ENCODE measurements at places on chromosomes 12 and 14.

DNA sequence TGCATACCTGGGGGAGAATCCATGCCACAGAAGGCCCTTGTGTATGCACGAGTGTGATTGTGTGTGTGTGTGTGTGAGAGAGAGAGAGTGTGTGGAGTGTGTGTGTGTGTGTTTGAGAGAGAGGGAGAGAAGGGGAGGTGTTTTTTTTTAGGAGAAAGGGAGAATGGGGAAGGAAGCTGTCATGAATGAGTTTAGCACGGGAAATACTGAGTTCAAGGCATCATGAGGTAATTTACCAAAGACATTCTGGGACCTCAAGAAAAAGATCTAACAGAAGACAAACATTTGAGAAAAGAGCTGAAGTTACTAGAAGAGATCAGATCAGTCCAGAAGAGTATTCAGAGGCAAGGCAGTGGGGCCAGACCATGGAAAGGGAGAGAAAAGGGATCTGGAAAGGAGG is 157.1 kb downstream of the TTC7B start:
- no peak for DNase-seq

- no peak for DNase-seq
Observed at GRCh38 chr12:43151441-43151981, 400.5 kb downstream of the ADAMTS20 start.

DNA sequence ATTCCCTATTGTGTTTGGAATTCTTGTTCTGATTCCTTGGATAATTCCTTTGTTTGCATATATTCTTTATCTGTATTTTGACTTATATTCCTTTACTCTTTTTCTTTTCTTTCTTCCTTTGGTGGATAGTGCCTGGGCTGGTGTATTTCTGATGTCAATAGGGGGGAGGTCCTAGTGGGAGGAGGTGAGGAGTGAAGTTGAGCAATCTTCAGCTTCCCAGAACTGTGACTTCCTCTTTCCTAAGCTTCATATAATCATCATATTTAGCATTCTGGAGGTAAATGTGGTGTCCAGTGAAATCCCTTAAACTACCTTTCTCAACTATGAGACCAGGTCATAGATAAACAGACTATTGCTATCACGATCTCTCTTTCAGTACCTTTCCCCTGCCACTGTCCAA is 29.6 kb upstream of the TBPL2 start:
- DNase-seq: no peak

DNA sequence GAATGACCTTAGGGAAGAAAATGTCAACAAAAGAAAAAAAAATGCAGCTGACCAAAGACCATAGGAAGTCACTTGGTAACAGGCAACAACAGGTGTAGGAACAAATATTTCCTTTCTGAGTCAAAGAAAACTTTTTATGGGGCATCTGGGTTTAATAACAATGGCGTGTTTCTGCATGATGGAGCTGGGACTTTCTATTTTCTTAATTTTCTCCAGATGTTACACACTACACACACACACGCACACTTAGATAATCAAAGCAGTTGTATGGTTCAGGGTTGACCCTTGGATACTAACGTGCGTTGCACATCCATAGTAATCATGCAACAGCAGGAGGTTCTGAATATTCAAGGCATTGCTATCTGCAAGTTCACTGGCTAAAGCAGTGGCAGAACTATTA is 47.9 kb upstream of the NTF3 start:
- no peak for DNase-seq

DNA sequence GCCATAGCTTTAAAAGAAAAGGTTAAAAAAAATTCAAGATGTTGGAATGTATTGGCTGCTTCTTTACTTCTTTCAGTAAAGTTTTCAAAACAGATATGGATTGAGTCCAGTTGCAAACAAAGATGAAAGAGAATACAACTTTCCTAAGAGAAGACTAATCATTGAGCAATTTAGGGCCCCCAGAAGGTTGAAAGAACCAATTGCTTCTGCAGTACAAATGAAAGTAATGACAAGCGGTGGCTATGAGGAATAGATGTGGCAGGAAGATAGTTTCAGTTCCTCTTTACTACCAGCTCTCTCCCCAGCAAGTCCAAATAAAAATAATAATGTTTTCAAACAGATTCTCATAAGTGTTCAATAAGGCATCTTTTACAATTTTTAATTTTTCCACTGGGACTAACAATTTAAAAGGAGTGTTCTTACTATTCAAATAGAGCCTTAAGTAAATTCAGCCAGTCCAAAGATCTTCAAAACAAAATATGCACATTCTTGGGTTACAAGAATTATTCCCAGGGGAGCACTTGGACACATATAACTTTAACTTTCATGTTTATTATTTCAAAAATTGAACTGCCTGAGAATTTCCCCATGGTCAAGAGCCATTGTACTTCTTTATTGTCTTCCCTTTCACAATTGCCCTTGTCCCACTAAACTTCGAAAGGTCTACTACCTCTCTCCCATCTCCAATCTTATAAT is 62.3 kb upstream of the PPP1R12A start:
- DNase-seq: no peak

DNA sequence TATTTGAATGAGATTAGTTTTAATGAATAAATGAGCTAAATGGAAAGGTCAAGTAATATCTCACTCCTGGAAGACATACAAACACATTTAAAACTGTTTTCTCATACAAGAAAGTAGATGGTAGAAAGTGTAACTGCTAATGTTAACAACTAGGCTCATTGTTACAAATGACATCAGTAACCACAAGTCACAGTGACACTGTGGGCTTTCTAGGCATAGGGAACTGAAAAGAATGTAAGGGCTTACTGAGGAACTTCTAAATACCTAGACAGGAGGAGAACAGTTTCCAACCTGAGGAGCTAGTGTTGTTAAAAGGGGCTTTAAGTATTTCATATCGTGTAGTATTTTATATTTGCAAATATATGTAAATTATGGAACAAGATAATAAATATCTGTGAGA is 17.5 kb upstream of the ERGIC2 start:
- DNase-seq: no peak

DNA sequence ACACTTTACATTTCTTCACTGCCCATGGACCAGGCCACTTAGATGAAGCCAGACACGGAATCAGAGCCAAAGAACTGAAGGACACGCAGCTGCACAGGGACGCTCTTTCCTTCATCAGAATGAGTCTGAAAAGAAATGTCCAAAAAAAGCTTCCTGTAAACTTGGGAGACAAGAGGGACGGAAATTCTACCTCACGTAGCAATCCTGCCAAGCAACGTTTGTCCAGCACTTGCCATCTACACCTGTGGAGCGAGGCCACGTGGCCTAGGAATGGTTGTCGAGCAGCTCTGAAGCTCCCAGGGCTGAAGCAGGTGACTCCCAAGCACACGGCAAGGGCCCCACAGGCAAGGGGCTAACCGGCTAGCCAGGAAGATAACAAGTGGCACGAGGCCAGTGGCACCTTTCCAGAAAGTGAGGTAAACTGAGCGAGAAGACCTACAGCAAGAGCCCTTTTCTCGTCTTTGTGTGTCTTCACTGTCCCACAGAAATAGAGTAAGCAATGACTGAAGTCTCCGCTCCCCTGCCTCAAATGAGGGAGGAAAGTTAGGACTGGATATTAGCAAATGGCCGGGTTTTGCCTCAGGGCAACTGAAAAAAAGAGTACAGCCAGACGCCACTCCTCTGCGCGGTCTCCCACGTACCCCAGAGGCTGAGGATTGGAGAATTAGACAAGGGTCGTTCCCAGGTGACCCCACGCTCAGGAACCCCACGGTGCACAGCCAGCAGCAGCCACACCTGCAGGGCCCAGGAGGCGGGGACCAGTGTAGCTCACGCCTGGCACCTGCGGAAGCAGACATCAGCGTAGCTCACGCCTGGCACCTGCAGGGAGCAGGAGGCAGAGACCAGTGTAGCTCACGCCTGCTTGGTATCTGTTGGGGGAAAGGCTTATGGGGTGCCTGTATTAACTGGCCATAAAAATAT is 7.7 kb downstream of the ZNF605 start:
- no peak for DNase-seq

GRCh38 chr12:118472940-118473339 is 96.6 kb downstream of the SUDS3 start:
- no peak for DNase-seq

- no peak for DNase-seq
Observed at GRCh38 chr12:108745641-108746040, 14.3 kb upstream of the CORO1C start.

DNA sequence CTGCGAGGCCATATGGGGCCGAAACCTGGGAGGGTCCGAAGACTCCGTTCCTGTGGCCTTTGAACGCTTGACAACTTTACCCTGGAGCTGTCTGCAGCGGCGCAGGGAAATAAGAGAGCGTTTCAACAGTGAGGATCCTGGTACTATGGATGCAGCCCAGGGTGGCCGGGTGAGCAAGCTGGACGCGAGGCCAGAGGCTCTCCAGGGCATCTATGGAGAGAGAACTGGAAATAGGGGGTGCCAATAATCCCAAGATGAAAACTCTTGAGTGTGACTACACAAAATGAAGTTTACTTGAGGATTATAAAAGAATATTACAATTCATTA is 1.1 kb upstream of the ABCC9 start:
- DNase-seq: no peak

GRCh38 chr12:50061171-50061570 is 3.8 kb downstream of the ASIC1 start:
- no peak for DNase-seq

DNA sequence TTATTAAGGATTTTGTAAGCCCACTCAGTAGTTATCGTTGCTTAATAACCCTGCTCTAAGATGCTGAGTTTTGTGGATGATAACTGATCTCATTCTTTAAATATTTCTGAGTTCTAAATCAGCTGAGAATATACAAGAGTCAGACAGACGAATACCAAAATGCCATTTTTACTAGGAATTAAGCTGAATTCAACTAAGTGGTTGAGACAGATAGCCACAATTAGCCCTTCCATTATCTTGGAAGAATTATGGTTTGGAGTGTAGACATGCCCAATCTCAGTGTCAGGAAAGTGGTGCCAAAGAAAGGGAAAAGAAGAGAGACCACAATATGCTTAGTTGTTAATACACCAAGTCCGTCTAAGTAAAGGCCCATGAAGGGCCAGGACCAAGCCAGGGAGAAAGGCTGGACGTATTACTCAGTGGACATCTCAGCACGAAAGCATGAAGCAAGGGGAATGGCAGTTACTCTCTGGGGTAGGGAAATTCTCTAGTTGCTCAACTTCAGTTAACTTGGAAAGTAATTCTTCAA is 58.6 kb downstream of the KCNA5 start:
- no peak for DNase-seq

DNA sequence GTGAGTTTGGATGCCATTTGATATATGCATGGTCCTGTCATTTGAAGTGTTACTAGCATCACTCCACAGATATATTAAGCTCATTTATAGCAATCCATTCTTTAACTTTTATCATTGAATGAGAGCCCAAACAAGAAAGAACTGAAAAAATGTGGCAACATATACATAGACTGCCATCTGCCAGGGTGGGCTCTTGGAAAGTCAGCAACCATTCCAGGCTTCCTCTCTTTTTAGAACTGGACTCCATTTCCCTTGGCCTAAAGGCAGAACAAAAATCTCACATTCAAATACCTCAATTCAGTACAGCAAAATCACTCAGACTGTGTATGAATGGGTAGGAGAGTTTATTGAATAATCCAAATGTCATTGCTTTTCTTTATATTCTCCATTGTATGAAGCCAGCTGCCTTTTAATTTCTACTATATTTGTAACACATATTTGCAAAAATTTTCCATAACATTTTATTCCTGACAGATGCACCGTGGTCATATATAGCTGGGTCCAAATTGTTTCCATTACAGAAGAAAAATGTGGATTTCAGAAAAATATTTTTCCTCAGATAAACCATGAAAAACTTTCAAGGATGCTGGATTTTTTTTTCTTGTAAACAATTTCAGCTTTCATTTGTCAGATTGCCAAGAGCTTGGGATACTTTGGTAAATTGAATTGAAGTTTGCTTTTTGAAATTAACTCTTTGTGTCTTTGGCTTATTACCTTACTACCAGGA is 1252.3 kb upstream of the SEL1L start:
- DNase-seq: no peak

DNA sequence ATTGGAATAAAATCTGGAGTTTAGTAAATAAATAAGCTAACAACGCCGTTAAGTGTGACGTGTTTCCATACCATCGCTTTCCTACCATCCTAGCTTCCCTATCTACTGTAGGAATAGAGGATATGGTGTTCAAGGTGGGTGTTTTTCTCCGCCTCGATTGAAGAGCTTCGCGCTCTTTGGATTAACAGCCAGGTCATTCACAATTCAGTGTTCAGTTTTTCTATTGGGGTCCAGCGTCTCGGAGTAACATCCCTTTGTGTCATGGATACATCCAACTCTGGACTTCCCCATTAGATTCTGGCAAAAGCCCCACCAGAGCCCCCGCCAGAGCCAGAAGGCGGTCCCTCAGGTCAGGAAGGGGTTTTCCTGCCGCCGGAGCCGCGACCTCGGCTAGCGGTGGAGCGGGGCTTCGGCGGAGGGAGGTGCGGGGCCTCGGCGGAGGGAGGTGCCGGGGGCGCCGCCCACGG is 1.2 kb upstream of the SRGAP1 start:
- DNase-seq: no peak

DNA sequence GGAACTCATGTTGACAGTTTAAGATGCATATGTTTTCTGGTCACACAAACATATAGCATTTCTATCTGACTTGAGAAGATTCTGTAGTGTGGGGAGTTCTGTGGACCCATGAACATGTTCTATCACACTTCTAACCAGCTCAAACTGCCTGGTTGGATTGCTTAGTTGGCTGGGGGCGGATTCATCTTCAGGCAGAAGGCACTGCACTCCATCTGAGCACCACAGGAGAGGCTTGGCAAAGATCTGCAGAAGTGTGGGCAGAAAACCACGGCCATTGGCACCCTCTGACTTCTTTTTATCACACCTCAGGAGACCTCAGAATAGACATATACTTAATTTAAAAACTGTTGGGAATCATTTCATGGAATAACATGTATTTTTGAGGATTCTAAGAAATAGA is 68.5 kb downstream of the LIN7A start:
- no peak for DNase-seq

- DNase-seq: peak; percentile 45
Observed at GRCh38 chr14:76918782-76919394, 92.7 kb downstream of the LRRC74A start.

DNA sequence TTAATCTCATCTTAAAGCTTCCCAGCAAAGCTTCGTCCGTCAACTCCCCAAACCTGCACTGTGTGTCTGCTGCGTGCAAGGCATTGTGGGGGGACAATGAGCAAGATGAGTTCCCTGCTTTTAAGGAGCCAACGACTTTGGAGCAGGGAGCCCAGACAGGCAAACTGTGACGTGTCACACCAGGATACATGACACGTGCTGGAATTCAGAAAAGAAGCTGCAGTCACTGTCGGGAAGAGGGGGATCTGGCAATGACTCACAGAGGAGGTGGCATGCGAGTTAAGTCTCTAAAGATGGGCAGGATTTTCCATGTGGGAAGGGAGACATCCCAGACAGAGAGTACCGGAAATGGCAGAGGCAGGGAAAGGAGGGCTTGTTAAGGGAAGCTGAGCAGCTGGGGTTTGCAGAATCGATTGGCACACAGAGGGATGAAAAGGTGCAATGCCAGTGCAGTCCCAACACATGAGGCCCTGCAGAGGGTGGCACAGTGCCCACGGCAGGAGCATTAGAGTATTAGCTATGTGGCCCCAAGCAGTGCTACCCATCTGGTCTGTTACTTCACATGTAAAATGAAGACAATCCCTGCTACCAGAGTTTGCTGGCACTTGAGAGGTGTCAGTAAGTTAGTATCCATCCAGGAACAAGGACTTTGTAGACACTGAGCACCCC is 52.9 kb downstream of the SETD3 start:
- no peak for DNase-seq

Data from endothelial cell (in vitro differentiated cells).